K562 (cell line): ENCODE measurements at places on chromosomes 2 and 18.

DNA sequence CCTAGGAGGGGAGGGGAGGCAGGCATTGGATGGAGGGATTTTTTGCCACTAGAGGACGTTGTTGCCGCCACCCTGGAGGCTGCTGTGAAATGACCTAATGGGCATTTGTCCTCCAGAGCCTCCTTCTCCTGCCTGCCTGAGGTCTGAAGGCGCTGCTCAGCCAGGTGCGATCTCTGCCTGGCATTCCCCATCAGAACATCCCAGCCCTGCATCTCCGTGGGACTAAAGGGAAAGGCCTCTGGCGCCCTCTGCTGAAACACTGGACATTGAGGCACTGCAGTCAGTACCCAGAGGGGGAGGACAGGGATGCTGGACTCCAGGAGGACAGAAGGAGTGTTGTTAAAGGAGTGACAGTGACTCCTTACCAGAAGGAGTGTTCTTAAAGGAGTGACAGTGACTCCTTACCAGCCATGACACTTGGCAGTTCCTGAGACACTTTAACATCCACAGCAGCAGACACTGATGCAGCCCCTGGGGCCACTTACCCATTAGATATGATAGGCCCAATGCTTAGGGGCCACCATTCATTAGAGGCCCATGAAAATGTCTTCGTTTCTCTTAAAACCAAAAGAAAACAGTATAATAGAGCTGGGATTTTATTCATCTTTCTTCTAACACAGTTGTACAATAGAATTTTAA lies 17.0 kb downstream of the THNSL2 start:
- peak; percentile 67 for DNase-seq

DNA sequence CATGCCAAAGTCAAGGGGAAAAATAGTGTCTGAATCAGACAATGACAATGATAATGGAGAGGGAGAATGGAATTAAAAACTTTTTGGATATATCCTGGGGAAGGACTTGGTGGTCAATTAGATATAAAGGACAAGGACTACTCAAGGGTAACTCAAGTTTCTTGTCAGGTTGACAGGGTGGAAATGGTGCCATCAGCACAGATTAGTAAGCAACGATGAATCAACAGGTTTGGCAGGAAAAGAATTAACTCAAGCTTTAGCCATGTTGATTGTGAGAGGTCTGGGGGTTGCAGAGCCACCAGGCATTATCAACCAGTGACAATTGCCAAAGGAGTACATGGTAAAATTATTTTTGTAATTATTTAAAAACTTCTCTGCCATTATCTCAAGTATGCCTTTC lies 35.8 kb upstream of the SPATS2L start:
- no peak for DNase-seq

DNA sequence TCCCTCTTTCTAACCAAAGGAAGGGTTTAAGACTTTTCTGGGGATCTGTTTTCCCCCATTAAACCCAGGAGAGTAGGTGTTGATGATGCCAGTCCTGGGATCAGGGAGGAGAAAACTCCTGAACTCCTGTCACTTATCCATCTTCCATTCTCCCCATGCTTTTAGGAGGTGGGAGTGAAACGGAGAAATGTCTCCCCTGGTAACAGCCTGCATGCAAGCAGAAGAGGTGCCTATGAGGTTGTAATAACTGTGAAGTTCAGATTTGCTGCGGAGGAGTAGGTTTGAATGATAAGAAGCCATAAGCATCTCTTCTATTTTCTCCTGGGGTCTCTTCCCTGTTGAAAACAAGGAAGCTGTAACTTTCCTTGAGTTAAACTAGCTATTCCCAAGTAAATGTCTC lies 150.8 kb downstream of the SLC4A3 start:
- DNase-seq: no peak

DNA sequence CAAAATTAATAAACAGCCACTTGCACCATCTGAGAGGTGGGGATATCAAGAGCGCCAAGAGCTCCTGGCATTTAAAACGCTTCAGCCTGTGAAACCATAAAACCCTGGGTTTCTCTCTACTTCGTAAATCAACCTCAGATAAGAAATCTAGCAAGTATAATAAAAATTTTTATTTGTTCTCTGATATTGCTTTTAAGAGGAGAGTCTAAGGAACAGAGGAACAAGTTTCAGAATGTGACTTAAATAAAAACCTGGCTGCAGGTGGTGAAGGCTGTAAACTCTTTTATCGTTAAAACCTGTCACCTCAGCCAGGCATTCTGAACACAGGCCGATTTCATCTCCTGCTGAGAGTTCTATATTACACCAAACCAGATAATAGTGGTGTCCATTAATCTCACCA lies 9.9 kb downstream of the DYTN start:
- DNase-seq: no peak

DNA sequence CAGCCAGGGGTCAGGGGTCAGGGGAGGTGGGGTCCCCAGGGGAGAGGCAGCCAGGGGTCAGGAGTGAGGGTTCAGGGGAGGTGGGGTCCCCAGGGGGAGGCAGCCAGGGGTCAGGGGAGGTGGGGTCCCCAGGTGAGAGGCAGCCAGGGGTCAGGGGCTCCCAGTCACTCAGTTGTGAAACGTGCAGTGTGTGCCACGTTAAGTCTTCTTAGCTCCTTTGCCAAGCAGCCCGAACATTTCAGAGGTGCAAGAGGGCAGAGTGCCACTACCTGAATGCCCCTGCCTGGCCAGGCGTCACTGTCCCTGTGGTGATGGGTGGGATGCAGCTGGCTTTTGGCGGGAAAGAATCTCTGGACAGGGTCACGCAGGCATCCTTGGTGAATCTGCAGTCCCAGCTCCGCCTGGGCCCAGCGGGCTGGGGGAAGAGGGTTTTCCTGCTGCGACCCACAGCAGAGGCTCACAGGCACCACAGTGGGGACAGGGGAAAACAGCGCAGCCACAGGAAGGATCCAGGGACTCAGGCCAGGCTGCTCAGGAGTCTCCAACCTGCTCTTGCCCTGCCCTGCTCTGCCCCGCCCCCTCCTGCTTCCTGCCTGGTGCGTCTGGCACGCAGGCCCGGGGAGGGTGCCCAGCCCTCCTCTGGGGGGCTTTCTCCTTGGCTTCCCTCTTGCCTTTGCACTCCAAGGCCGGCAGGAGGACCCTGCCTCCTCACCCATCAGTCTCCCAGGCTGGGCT lies 188.3 kb downstream of the TWIST2 start:
- DNase-seq: no peak
